ENCODE measurements at places on chromosomes 13 and 19.

DNA sequence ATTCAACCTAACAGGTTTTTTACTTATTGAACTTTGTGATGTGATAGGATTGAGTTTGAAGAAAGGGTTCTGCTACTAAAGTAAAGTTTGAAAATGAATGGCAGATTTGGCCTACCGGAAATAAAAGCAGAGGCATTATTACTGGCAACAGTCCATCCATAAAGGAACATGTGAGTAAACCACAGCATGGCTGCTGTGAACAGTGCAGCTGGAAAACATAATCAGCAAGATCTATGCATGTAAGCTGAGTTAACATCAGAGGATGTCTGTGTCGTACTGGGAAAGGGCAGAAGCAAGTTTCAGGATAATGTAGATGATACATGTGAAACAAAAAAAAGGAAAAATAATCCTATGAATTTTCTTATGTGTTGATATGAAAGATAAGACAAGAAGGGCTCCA is 87.6 kb downstream of the CYSLTR2 start:
- no peak for DNase-seq

DNA sequence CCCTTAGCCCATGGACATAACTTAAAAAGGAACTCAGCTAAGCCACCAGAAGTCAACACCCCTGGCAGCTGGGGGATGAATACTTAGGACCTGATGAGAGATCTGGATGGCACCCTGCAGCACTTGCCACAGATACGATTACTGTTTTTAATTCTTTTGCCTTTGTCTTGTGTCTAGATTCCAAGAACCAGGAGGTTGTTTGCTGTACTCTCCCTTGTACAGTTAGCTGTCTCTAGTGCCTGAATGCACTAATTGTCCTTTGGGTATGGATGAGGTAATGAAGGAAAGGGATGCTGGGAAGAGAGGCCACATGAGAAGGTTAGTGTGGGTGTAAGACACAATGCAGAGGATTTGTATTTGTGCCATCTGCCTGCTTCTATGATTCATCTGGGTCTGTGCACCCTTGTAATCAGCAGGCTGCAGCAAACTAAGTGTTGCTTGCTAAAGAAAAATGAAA is 385.8 kb downstream of the KCNRG start:
- DNase-seq: peak; percentile 76

DNA sequence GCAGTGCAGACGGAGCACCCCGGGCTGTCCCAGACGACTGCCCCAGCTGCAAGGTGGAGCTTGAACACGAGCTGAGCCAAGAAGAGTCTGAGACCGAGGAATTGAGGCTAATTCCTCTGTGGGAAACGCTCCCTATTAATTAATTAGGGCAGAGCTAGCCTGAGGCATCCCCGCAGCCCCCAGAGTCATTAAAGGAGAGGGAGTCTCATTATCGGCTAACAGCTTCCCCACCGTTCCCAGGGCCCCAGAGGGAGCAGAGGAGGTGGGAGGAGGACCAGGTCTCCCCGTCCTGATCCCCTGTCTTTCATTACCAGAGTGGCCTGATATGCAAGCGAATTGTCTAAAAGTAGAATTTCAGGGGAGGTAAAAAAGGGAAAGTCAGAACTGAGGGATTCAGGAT is 13.1 kb upstream of the SLC1A6 start:
- DNase-seq: no peak

- DNase-seq: no peak
Observed at GRCh38 chr13:50729177-50729576, 114.3 kb downstream of the DLEU7 start.

- peak; percentile 58 for DNase-seq
Observed at GRCh38 chr13:100235311-100235901, 146.5 kb downstream of the PCCA start.

GRCh38 chr13:32663660-32664059 is 77.4 kb downstream of the PDS5B start:
- DNase-seq: no peak

GRCh38 chr19:38135150-38135998 is 88.6 kb downstream of the DPF1 start:
- DNase-seq: no peak

GRCh38 chr19:2774953-2775555 is 8.0 kb downstream of the SGTA start:
- DNase-seq: no peak

DNA sequence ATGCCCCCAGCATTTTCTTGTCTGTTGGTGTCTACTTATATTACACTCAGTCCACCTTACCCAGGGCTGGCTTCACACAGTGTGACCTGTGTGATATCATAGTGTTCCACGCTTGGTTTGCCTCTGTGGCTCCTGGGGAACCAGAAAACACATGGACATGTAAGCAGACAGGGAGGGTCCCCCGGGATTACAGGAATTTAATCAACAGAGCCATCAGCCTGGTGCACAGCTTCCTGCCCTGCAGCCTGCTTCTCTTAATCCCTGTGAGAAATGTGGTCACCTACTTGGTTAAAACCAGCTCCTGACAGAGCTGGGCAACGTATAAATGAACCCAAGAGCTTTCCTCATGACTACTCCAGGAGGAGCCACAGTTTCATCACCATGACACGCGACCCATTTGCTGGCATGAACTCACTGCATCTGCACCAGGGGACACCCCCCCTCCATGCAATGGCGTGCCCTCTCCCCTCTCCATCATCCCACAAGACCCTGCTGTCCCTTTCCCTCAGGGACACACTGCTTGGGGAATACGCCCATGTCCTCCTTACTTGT is 152.1 kb downstream of the UQCRFS1 start:
- DNase-seq: no peak

DNA sequence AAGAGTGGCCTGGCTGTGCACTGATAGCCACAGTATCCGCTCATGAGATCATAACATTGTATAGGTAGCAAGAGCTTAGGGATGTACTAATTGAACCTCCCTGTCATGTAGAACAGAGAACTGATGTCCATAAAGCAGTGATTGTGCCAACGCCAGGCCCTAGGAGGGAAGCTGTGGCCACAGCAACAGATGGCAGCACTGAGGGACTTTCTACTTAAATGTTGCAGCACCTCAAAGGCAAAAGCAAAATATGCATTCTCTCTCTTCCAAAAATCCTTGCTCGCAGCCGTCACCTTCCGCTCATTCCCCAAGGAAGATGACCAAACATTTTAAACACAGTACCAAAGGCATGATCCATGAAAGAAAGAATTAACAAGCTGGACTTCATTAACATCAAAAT is 32.3 kb downstream of the COL4A1 start:
- DNase-seq: no peak

GRCh38 chr13:106859533-106859904 is 291.6 kb upstream of the ARGLU1 start:
- DNase-seq: no peak

DNA sequence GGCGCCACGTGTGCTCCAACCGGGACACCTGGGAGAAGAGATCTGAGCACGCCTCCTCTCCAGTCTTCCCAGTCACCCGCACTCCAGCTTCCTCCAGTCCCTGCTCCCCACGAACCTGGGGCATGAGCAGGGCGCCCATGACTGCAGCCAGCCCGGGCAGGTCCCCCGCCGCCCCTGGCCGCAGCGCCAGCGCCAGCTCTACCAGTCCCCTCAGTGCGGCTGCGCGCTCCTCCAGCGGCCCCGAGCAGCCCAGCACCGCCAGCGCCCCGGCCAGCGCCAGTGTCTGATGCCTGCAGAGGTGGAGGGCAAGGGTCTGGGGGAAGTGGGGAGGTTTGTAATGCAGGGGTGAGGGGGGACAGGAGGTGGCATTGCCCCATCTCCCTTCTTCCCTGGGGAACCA is 13.1 kb downstream of the SH2D3A start:
- DNase-seq: no peak

DNA sequence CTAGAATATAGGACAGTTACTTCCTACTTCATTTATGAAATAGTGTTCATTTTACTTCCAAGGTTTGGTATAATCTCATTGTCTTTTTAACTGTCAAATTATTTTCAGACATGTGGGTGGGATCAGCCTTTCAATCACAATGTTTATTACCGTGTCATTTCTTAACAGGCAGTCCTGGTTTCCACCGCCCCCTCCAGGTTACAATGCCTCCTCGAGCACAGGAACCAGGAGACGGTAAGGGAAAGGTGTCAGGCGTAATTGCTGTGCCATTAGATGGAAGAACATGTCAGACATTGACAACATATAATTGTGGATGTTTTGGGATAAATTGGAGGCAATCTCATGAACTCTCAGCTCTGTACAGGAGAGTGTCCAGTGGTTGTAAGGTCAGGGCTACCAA is 36.5 kb downstream of the SCEL start:
- DNase-seq: no peak

DNA sequence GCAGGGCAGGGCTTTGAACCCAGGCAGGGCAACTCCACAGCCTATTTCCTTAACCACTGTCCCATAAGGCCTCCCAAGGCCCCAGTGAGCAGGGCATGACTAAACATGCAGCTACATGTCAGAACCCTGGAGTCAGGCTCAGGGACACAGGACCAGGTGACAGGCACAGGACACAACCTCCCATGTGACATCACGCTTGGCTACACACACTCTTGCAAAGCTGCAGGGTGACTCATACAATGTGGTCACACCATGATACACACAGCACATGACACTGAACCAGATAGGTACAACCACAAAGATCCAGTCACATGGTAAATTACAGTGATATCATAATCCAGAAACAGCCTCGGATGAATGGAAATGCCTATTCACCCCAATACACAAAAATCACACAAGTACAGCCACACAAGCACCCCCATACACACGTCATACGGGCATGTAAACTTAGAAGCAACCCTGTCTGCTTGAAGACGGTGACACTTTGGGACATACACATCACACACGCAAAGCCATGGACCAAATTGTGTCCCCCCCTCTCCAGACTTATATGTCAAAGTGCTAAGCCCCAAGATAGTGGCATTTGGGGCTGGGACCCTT is 14.5 kb downstream of the KLK4 start:
- DNase-seq: peak; percentile 97

- peak; percentile 12 for DNase-seq
Observed at GRCh38 chr19:35596366-35596999, 10.5 kb downstream of the PMIS2 start.

DNA sequence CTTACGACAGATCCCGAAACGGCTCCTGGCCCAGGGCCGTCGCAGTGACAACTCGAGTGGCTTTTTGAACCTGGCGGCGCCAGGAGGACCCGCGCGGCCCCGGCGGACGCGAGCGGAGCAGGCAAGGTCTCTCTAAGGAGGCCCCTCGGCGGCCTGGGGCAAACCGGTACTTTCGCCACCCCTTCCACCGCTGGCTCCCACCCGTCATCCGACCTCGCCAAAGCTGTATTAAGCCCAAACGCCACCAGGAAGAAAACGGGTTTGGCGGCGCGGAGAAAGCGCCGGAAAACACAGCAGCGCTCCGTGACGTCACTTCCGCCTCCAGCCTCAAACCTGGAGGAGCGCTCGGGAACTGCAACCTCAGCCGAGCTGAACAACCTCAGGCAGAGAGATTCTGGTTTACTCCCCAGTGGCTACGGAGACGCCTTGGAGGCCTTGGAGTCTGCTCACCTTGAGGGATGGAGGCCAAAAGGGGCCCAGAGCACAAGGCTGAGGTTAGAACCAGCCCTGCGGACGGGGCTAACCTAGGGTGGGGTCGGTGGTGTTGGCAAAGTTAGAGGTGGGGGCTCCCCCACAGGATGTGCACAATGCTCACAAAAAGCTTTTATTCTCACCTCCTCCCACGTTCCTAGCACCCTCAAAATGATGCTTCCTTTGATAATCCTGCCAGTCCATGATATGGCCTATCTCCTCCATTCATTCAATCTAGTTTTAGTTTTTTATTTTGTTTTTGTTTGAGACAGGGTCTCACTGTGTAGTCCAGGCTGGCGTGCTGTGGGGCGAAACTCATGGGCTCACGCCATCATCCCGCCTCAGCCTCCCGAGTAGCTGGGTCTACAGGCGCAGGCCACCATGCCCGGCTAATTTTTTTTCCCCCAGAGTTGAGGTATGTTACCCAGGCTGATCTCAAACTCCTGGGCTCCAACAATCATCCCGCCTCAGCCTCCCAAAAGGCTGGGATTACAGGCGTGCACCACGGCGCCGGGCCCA is at the start of gene ZNF266:
Gene ZNF266, minus strand, starts transcription at position 295 of the 990 bp plus-strand sequence. CDS start 15,484 bp downstream, outside the sequence.
- DNase-seq: peak; percentile 91

- no peak for DNase-seq
Observed at GRCh38 chr19:10521461-10522171, 4.4 kb upstream of the S1PR5 start.

DNA sequence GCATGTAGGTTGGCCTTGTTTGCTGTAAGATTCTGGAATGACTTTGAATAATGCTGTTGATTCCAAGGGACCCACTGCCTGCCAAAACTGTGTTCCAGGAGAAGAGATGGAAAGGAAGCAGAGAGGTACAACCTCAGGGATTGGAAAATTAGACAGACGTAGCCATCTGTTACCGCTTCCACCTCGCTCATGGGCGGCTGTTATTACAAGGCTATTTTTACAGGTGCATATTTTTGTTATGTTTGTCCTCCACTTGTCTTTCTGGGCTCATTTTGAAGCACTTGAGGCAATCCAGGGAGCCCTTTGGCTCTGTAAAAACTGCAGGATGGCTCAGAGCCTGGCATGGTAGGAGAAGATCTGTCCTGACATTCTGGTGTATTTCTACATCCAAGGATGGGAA is 276.4 kb upstream of the TMTC4 start:
- DNase-seq: no peak

DNA sequence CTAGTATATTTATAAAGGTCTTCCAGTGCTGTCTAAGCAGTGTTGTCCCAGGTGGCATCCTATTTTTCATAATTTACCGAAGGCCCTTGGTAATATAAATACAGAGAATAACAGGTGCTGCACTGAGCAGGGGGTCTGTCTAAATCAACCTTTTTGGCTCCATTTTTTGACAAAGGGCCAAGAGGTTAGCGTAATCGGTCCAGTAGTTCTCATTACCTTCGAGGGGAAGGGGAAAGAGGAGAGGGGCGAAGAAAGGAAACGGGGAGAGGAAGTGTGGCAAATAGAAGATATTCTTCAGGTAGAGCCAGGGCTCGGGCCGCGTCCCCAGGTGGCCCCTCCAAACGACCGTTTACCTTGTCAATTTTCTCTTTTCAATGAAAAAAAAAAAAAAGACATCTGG is 749 bp upstream of the PAN3 start:
- no peak for DNase-seq

GRCh38 chr13:97100821-97101220 is 106.5 kb upstream of the OXGR1 start:
- no peak for DNase-seq

DNA sequence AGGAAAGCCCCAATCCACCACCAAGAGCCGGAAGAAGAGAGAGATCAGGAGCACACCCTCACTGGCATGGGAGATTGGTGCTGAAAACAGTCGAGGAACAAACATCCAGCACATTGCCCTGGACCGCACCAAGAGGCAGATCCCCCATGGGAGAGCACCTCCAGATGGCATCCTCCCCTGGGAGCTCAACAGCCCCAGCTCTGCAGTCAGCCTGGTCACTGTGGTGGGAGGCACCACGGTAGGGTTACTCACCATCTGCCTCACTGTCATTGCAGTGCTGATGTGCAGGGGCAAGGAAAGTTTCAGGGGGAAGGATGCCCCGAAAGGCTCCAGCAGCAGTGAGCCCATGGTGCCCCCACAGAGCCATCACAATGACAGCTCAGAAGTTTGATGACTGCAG is 110.2 kb downstream of the STOML3 start:
- no peak for DNase-seq
